Pancreas (tissue), 10 donors: ENCODE measurements at places on chromosomes 1 and 21. TPM values are rescaled to one million over a fixed set of nuclear protein-coding genes. Genes with fewer than 3 reads are reported as not detected.

DNA sequence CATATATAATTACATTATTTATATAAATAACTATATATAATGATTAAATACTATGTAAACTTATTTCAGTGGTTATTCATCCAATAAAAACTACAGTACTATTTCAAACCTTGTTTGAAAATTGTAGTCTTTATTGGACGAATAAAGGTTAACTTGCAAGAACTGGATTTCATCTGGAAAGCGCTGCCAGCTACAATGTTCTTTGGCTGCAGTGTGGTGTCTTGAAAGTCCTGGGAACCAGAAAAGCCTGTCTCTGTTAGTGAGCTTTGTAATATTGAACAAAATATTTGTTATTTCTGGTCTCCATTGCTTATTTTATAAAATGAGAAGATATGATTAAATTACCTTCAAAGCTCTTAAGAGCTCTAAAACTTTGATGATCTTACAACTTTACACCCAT lies 763.6 kb downstream of the ADGRL2 start:
- no peaks in the 10 kb centered on the region for H3K27me3 ChIP-seq
- H3K4me1 ChIP-seq = peaks cover 3% of the 10 kb centered on the region

DNA sequence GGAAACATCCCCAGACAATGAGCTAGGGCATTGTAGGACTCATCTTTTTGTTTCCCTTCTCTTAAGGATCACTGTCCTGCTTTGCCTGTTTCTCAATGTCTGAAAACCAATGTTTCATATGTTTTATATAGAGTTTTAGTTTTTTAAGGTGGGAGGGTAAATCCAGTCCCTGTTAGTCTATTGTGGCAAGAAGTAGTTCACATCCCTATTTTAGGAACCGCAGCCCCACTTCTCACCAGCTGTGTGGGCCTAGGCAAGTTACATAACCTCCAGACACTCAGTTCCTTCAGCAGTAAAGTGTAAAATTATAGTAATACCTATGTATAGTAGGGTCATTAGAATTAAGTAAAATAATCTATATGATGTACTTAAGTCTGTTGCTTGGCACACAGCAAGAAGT lies 105.8 kb upstream of the WLS start:
- H3K4me1 ChIP-seq = no peaks in the 10 kb centered on the region
- H3K27ac ChIP-seq = no peak overlapping the region
- no peaks in the 10 kb centered on the region for H3K27me3 ChIP-seq

DNA sequence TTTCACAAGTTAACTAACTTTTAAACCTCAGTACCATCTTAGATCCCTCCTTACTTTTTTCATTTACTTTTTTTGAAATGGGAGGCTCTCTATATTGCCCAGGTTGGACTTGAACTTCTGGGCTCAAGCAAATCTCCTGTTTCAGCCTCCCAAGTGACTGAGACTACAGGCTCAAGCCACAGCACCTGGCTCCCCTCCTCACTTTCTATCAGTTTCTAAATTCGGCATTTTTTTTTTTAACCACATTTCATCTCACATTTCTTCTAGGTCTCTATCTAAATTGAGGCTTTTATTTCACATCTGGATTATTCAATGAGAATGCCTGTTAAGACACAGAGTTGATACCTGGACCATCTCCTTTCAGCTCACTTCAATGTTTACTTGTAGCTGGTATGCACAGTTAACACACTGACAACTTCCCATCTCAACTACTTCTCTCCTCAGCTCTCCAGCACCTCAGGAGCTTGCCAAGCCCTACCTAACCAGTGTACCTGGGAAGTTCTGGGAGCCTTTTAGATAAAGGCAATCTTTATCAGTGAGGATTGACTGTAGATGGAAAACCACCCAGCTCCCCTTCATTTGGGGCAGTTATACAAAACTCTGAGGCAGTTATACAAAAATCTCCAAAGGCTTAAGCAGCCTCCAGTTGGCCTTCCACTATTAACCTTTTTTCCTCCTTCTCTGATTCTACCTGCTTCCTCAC lies 3.4 kb downstream of the USP33 start:
- no peak for DNase-seq
- no peak overlapping the region for H3K4me3 ChIP-seq
- H3K36me3 ChIP-seq = no peaks in the 10 kb centered on the region
- peaks cover 19% of the 10 kb centered on the region for H3K4me1 ChIP-seq
- H3K27me3 ChIP-seq = no peaks in the 10 kb centered on the region
- H3K27ac ChIP-seq = no peak overlapping the region

DNA sequence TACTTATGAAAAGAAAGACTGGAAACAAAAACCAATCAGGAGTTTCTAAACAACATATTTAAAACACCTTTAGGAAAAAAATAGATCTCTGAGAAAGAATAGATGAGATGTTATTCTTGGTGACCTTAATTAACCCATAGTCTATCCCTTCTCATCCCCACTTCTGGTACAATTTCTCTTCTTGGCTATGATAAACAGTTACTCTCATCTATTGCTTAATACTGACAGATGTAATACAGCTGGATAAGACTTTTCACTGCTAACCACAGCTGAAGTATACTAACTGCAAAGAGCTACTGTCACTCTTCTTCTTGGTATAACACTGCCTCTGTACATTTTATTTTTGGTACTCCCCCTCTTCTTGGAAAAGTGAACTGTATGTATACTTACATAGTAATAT lies 15.2 kb downstream of the EXTL2 start:
- no peak for DNase-seq
- no peaks in the 10 kb centered on the region for H3K36me3 ChIP-seq
- no peaks in the 10 kb centered on the region for H3K27me3 ChIP-seq

DNA sequence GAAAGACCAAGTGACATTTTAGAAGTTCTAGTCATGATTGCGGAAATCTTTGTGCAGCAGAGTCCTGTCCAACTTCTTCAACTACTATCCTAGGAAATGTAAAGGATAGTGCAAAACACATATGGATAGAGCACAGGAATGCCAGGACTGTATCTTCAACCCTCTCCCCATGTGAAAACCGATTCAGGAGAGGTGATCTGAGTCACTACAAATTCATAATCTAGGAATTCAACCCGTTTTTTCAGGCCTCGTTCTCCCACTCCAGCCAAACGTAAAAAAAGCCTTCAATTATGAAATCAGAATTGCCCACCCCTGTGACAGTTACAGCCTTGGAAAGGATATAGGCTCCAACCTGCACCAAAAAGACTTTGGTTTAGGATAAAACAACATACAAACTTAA lies 52.9 kb upstream of the RGS1 start:
- H3K27me3 ChIP-seq = no peaks in the 10 kb centered on the region
- no peak for DNase-seq
- no peak overlapping the region for H3K4me3 ChIP-seq

DNA sequence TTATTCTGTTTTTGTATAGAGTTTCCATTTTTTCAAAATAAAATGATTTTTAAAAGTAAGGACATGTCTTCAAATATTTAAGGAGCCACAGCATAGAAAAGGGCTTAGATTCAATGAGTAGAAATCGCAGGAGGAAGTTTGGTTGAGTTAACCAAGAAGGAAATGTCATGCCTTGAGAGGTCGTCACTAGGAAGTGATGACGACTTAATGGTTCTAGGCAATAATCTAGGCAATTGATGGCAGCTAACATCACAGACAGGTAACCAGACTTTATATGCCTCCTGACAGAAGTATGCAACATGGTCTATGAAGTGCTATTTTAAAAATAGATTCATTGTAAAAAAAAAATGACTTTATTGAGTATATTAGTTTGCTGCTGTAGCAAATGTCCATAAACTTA lies 32.1 kb upstream of the TP53BP2 start:
- no peaks in the 10 kb centered on the region for H3K4me1 ChIP-seq
- DNase-seq = no peak
- H3K36me3 ChIP-seq = no peaks in the 10 kb centered on the region

DNA sequence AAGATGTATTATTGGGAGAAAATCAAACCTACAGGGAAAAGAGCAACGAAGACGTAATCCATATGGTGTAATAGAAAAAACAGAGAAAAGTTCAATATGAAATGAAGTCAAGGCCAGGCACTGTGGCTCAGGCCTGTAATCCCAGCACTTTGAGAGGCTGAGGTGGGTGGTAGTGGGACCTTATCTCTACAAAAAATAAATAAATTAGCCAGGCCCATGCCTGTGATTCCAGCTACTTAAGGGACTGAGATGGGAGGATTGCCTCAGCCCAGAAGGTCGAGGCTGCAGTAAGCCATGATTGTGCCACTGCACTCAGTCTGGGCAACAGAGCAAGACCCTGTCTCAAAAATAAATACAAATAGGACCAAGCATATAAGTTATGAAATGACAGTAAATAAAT lies 11.4 kb downstream of the DESI2 start:
- no peaks in the 10 kb centered on the region for H3K27me3 ChIP-seq
- H3K4me3 ChIP-seq = no peak overlapping the region
- H3K36me3 ChIP-seq = no peaks in the 10 kb centered on the region

DNA sequence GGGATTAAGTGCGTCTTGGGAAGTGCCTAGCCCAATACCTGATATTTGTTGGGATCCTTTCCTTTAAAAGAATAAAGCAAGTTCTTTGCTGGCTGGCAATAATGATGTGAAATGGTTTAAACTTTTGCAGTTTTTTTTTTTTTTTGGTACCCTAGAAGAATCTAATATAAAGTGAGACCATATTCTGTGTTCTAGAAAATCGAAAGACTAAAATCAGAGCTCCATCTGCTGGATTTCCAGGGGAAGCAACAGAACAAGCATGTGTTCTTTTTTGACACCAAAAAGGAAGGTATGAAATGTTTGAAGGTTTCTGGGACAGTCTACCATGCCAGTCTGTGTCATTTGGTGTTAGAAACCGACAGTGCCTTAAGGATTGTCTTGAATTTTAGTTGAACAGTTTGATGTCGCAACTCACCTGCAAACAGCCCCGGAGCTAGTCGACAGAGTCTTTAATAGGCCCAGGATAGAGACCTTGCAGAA lies 6.4 kb downstream of the UTP11 start:
- DNase-seq = no peak
- no peak overlapping the region for H3K27ac ChIP-seq
- no peaks in the 10 kb centered on the region for H3K27me3 ChIP-seq

Gene CFHR3
- 0.09 TPM for total RNA-seq

Gene PRR9
- not detected for total RNA-seq
